ENCODE measurements at places on chromosomes 5 and 9.
A peak's percentile ranks its signal among the peaks of the same experiment; 100 is the strongest.

- no peak for ATAC-seq
Observed at GRCh38 chr5:140358738-140359310, 1.2 kb upstream of the SLC4A9 start.

GRCh38 chr9:36781533-36781932 lies 208.8 kb downstream of the MELK start:
- ATAC-seq: no peak

DNA sequence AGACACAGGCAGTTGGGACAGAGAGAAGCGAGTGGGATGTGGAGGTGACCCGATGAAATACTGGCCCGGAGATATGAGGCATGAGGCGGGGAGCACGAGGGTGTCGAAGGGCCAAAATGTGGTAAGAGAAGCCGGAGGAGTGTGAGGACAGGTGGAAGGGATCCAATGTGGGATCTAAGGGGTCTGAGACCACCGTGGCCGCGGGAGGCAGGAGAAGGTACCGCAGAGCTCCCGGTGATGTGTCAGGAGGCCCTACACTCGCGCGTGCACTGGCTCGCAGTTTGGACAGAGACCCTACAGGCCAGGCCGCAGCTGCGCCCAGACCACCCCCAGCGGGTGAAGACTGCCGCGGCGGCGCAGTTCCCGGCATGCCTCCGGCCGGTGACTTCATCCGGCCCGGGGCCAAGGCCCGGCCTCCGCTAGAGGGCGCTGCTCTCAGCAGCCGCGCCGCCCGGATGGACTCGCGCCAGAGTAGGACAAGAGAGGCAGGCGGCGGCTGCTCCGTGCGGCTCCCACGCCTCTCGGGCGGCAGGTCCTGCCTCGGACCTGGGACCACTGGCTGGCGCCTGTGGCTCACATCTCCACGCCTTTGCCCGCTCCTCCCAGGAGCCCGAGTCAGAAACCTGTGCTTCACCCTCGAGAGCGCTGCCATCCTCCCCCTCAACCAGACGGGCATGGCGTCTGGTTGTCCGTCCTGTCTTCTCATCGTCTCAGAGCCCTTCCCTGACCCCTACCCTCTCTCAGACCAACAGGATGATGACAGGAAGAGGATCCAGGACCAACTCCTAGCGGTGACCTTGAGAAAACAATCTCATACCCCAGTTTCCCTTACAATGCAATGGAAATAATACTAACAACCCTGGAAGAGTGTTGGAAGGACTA lies 35.4 kb upstream of the STING1 start:
- peak; percentile 93 for ATAC-seq

DNA sequence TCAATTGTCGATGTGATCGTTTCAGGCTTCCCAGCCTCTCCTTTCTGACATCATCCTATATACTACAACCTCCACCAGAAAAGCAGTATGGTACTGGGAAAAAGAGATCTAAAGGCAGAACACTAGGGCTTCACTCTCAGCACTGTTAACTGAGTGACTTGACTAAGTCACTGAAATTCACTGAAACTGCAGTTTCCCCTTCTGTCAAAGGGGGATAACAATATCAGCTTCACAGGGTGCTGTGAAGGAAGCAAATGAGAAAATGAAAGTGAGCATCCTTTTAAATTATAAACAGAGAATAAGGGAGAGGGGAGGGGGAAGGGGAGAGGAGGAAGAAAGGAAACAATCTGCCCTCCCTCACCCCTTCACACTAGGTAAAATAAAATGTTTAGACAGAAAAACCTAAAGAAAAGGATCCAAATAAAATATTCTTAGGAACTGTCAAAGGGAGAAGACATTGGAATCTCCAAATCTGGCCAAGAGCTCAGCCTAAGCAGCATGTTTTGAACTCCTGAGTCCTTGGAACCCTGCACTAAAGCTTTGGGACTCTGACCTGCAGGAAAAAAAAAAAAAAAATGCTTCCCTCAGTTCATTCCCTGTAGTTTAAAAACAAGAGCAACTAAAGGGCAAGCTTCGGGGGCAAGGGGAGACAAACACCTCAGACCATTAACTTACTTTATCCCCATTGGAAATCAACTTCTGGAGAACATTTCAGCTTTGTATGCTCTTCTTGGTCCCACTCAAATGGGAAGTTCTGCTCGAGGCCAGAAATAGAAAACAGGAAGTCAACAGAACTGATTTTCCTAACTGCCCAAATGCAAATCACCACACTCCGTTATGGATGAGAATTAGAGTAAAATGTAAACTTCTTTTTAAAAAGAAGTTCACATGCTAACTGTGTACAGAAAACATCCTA lies 178.3 kb downstream of the DEPDC1B start:
- no peak for ATAC-seq

GRCh38 chr9:98214811-98215210 lies 22.4 kb upstream of the CORO2A start:
- no peak for ATAC-seq

- no peak for ATAC-seq
Observed at GRCh38 chr5:113122053-113122452, 145.5 kb downstream of the DCP2 start.

DNA sequence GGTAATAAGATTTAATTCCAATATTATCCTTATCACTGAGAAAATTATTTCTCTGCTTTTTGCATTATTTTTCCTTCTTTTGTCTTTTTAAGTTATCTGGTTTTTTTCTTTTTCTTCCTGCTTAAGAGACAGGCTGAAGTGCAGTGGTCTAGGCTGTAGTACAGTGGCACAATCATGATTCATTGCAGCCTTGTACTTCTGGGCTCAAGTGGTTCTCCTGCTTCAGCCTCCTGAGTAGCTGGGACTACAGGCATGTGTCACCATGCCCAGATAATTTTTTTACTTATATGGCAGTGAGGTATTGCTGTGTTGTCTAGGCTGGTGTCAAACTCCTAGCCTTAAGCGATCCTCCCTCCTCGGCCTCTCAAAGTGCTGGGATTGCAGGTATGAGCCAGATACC lies 93.9 kb downstream of the SLC44A1 start:
- no peak for ATAC-seq

DNA sequence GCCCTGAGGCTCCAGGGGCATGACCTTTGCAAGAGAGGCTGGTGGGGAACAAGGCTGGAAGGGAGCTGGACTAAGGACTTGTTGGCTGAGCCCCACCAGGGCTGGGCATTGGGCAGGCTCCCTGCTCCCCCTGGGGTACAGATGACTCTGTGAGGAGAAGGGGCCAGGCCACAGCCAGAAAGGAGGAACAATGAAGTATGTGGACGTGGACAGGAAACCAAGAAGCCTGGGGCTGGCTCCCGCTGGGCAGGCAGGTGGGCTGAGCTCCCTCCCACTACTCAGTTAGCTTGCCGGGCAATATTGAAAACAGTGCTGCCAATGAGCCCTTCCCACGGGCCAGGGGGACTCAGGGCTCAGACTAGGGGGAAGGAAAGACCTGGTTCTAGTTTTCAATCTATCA lies 66.1 kb upstream of the SPTLC1 start:
- no peak for ATAC-seq

GRCh38 chr5:136435946-136436543 lies 70.7 kb upstream of the TRPC7 start:
- no peak for ATAC-seq

DNA sequence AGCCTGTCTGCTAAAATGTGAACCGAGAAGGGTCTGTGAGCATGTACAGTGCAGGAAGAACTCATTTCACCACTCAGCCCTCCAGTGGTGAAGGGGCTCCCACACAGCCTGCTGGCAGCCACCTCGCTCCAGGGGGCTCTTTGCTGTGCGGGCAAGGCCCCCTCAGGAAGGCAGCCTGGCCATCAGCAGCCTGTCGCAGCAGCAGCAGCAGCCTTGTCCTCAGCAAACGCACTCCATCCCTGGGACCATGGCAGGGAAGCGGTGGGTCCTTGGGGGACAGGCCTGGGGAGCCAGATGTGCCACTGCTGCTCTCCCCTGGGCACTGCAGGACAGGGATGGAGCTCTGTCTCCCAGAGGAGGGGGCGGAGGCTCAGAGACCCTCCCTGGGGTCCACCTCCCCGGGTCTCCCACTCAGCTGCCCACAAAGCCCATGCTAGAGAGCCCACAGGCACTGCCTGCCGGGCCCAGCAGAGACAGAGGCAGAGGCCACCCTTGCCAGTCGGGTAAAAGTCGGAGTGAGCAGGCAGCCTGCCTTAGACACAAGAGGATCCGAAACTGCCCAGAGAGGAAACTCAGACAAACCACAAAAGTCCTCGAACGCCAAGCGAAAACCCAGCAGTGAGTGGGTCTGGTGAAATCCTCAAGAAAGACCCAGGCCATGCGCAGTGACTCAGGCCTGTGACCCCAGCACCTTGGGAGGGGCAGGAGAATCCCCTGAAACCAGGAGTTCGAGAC lies 8.0 kb downstream of the BRD3 start:
- peak; percentile 59 for ATAC-seq

DNA sequence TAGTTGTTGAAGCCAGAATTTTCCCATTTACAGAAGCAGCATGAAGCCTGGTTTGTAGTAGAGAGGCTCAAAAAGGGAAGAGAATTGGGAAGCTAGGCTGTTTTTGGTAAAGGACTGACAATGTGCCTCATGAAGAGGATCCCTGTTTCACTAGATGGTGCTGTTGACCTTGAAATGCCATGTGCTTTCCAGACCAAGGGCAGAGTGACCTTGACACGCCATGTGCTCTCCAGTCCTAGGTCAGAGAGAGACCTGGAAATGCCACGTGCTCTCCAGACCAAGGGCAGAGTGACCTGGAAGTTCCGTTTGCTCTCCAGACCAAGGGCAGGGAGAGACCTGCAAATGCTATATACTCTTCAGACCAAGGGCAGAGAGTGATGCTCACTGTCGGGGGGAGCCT lies 32.0 kb downstream of the UNC13B start:
- no peak for ATAC-seq

- no peak for ATAC-seq
Observed at GRCh38 chr5:133129950-133130349, 78.1 kb downstream of the HSPA4 start.

DNA sequence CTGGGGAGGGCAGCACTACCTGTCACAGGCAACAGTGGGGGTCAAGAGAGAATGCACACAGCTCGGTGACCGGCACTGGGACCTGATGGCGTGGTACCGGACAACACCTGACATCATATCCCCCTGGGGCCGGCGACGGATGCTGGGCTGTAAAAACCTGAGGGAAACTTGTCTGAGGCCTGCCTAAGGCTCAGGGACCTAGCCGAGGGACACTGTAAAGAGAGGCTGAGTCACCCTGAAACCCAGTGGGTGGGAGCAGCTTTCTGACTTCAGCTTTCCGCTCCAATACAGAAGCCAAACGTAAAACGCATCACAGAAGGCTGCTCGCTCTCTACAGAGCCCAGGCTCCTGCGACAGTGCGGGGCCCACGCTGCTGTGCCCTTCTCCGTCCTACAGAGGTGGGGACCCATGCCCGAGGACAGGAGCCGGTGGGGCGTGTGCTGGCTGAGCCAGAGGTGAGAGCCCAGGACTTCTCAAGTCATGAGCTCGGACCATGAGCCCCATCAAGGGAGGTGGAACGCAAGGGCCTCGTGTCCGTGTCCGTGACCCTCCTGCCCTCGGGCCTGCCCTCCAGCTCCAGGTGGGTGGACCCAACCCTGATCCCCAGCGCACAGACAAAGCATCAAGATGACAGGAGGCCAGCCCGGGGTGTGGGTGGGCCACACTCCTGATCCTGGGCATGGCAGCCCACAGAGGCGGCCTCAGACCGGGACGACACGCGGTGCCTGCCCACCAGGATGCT lies 5.3 kb downstream of the RALGDS start:
- peak; percentile 99 for ATAC-seq

DNA sequence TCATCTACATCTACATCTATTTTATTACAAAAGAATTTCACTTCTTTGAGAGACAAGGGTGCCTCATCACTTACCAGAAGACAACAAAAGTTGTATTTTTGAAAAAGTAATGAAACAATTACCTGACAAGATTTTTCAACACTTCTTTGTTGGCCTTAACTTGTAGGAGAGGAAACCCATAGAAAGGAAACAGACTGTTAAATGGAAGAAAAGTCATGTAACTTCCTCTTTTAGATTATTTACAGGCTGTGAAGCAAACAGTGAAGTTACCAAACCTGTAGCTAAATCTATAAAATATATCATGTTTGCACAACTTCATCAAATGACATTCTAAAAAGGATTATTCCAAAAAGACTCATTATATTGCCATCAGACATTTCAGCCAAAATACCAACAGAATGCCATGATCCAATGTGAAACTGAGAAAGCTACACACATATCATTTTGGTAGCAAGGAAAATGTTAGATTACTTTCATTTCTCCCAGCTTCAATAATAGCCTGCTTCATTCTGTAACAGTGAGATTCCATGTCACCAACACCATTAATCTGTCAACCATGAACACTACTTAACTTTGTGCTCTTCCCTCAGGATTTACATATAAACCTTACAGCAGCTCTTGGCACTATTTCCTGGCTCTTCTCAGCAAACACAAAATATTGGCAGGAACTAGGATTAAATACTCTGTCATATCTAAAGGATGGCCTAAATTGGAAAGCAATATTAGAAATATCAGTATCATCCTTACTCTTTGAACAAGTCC lies 122.5 kb downstream of the MCTP1 start:
- ATAC-seq: no peak

DNA sequence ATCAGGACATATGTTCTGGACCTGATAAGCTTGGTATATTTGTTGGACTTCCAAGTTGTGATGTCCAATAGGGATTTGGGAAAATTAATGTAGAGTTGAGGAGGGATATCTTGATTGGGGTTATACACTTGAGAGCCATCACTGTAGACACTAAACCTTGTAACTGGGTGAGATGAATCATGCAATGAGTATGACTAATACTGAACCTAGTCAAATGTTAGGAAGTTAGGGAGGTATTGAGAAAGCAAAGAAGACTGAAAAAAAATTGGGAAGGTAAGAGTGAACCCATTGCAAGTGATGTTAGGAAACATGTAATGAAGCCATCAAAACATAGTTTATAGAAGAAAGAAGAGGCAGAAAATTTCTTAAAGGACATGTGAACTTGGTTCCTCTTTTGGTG lies 668.4 kb upstream of the CDH9 start:
- ATAC-seq: no peak

GRCh38 chr9:6968271-6968670 lies 210.5 kb downstream of the KDM4C start:
- ATAC-seq: no peak

DNA sequence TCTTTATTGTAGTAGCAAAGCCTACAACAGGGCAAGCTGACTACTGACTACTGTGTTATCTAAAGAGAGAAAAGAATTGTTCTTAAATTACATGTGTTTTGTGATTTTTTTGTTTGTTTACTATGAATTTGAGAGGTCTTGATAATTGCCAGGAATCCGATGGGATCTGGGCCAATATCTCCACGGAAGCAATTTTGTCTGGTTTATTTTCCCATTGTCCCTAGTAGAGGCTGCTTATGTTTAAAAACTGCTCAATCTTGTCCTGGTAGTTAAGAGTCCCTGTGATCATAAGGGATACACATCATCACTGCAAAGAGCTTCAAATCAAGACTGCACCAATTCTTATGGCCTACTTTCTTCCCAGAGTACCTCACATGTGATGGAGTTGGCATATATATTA lies 94.4 kb downstream of the GLDC start:
- no peak for ATAC-seq

- ATAC-seq: no peak
Observed at GRCh38 chr9:87662808-87663528, 63.0 kb upstream of the CTSL start.

GRCh38 chr5:67299231-67299735 lies 102.7 kb upstream of the CD180 start:
- no peak for ATAC-seq
